ENCODE measurements at places on chromosomes 4 and X. TPM values are rescaled to one million over a fixed set of nuclear protein-coding genes. Genes with fewer than 3 reads are reported as not detected.

- H3K27ac ChIP-seq: no peak overlapping the region
- no peaks in the 10 kb centered on the region for H3K4me1 ChIP-seq
- no peak for DNase-seq
These were observed 68.4 kb downstream of the NSG1 start for GRCh38 chr4:4455210-4455865.

- H3K27ac ChIP-seq: no peak overlapping the region
- no peaks in the 10 kb centered on the region for H3K27me3 ChIP-seq
- H3K4me3 ChIP-seq: no peak overlapping the region
- no peaks in the 10 kb centered on the region for H3K4me1 ChIP-seq
- no peaks in the 10 kb centered on the region for H3K36me3 ChIP-seq
- no peak for DNase-seq
These were observed 288.4 kb downstream of the KLHL4 start for GRCh38 chrX:87805829-87806490.

ASB9 gene
- total RNA-seq: 0.33 TPM

GRCh38 chr4:38605181-38605752, 58.7 kb upstream of the KLF3 start:
- H3K4me3 ChIP-seq: no peak overlapping the region
- H3K27me3 ChIP-seq: peaks cover 5% of the 10 kb centered on the region
- H3K4me1 ChIP-seq: peaks cover 19% of the 10 kb centered on the region
- DNase-seq: no peak
- no peaks in the 10 kb centered on the region for H3K36me3 ChIP-seq

- no peaks in the 10 kb centered on the region for H3K4me1 ChIP-seq
- H3K4me3 ChIP-seq: no peak overlapping the region
- H3K27ac ChIP-seq: no peak overlapping the region
- DNase-seq: no peak
- no peaks in the 10 kb centered on the region for H3K27me3 ChIP-seq
- H3K36me3 ChIP-seq: no peaks in the 10 kb centered on the region
These were observed 620.7 kb downstream of the RPA4 start for GRCh38 chrX:97504431-97504830.

MAGEB2 gene
- total RNA-seq: not detected

- no peaks in the 10 kb centered on the region for H3K4me1 ChIP-seq
- no peak overlapping the region for H3K27ac ChIP-seq
- H3K4me3 ChIP-seq: no peak overlapping the region
- no peaks in the 10 kb centered on the region for H3K36me3 ChIP-seq
- no peak for DNase-seq
These were observed 53.6 kb upstream of the MSX1 start for GRCh38 chr4:4805887-4806286.

DNA sequence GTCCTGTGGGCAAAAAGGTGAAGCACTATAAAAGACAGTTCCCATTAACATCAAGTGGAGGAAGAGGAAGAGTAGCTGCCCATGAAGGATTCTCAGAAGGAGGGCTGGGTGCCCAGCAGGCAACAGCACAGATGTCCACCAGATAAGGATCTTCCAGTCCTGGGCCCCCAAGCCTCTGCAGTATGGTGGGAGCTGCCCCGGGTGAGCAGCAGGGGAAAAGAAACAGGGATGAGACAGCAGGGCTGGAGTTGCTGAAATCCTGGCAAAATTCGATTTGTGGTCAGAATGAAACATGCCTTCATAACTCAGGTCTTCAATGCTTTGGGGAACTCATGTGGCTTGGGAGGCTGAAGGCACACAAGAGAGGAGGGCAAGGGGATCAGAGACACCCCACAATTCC, 94.6 kb downstream of the RASL11B start:
- DNase-seq: no peak
- no peaks in the 10 kb centered on the region for H3K4me1 ChIP-seq
- no peak overlapping the region for H3K27ac ChIP-seq
- H3K27me3 ChIP-seq: no peaks in the 10 kb centered on the region

FATE1 gene
- not detected for total RNA-seq

RS1 gene
- total RNA-seq: not detected

DNA sequence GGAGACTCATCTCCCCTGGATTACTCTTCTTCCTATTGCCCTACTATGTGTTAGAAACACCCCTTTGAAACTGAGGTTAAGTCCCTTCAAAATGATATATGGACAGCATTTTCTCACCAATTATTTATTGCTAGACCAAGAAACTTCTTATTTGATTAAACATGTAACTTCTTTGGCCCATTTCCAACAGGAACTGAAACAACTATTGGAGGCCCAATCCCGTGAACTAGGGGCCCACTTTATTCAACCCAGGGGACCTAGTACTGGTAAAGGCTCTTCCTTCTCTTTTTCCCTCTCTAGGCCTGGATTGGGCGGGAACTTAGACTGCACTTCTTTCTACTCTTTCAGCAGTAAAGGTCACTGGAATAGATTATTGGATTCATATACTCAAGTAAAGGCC, 16.7 kb upstream of the COL25A1 start:
- H3K27me3 ChIP-seq: peaks cover 3% of the 10 kb centered on the region
- H3K36me3 ChIP-seq: no peaks in the 10 kb centered on the region
- no peak overlapping the region for H3K4me3 ChIP-seq
- no peak overlapping the region for H3K27ac ChIP-seq
- no peaks in the 10 kb centered on the region for H3K4me1 ChIP-seq

DNA sequence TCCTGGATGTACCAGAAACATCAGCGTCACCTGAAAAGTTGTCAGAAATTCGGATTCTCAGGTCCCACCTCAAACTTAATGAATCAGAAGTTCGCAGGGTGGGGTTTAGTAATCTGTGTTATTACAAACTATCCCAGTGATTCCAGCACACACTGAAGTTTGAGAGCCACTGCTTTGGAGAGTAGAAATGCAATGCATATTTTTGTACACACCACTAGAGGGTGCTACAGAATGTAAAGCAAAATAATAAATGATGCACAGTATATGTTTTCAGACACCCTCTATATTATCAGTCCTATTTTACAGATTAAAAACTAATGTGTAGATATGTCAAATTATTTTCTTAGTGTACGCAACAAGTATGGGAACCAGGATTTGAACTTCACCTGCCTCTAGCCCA, 2.4 kb upstream of the MORF4L2 start:
- peaks cover 4% of the 10 kb centered on the region for H3K4me1 ChIP-seq
- DNase-seq: peak; percentile 58
- H3K27ac ChIP-seq: no peak overlapping the region
- no peaks in the 10 kb centered on the region for H3K27me3 ChIP-seq

KDR gene
- not detected for total RNA-seq

HS3ST1 gene
- 0.23 TPM for total RNA-seq

SHROOM4 gene
- not detected for total RNA-seq

DNA sequence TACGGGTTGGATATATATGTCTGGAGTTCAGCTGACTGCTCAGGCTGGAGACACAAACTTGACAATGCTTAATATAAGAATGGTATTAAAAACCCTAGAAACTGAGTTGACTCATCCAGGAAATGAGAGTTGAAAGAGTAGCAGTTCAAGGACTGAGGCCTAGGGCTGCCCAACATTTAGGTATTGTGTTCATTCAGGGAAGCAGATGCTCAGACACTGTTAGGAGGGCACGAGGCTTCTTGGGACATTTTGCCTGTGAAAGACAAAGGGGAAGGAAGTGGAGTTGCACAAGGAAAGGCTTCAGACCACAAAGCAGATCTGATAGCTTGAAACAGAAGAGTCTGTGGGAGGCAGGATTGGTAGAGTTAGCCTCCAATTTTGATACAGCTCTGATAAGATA, 52.0 kb upstream of the HS3ST1 start:
- H3K27ac ChIP-seq: no peak overlapping the region
- H3K4me1 ChIP-seq: peaks cover 10% of the 10 kb centered on the region
- H3K4me3 ChIP-seq: no peak overlapping the region
- H3K36me3 ChIP-seq: peaks cover 2% of the 10 kb centered on the region
- peak; percentile 70 for DNase-seq

DNA sequence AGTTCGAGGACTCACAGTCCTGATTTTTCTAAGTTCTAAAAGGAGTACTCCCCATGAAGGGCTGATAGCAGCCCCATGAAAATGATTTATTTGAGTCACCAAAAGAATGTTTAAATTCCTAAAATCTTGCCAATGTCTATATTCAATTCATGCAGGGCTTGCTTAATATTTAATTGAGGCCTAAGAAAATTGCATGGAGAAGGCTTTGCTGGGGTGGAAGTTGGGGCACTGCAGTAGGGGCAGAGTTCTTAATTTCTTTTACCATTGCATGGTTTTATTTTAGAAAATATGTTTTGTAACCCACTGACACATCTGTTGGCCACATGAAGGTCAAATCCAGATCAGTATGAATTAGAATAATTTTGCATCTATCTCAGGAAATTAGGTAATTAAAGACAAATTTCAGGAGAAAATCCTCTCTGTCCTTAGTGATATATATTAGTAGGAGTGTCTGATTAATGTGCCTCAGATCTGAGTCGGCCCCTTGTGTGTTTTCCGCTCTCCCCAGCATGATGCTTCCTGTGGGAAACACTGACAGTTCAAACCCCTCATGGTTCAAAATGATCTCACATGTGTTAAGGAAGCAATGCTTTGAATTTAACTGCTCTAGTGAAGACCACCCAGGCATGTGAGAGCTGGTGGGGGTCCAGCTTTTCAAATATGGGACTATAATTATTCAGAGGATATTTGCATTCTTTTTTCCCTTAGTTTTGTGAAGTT, 54.0 kb upstream of the EGFL6 start:
- H3K27me3 ChIP-seq: no peaks in the 10 kb centered on the region
- H3K27ac ChIP-seq: no peak overlapping the region
- peaks cover 2% of the 10 kb centered on the region for H3K4me1 ChIP-seq
- DNase-seq: no peak

C4orf50 gene
- 0.16 TPM for total RNA-seq

- H3K36me3 ChIP-seq: no peaks in the 10 kb centered on the region
- H3K4me1 ChIP-seq: no peaks in the 10 kb centered on the region
- no peaks in the 10 kb centered on the region for H3K27me3 ChIP-seq
- H3K4me3 ChIP-seq: no peak overlapping the region
- DNase-seq: no peak
These were observed 388.1 kb upstream of the IGFBP7 start for GRCh38 chr4:57498251-57498650.

CT83 gene
- not detected for total RNA-seq

NDNF gene
- total RNA-seq: not detected

GRCh38 chrX:120372667-120373370, 10.9 kb downstream of the ATP1B4 start:
- no peak overlapping the region for H3K4me3 ChIP-seq
- no peaks in the 10 kb centered on the region for H3K27me3 ChIP-seq
- no peak overlapping the region for H3K27ac ChIP-seq
- H3K4me1 ChIP-seq: no peaks in the 10 kb centered on the region

POF1B gene
- 0.07 TPM for total RNA-seq

GRCh38 chrX:20427173-20427770, 160.6 kb upstream of the RPS6KA3 start:
- no peak overlapping the region for H3K27ac ChIP-seq
- no peaks in the 10 kb centered on the region for H3K36me3 ChIP-seq
- peaks cover 4% of the 10 kb centered on the region for H3K4me1 ChIP-seq

DNA sequence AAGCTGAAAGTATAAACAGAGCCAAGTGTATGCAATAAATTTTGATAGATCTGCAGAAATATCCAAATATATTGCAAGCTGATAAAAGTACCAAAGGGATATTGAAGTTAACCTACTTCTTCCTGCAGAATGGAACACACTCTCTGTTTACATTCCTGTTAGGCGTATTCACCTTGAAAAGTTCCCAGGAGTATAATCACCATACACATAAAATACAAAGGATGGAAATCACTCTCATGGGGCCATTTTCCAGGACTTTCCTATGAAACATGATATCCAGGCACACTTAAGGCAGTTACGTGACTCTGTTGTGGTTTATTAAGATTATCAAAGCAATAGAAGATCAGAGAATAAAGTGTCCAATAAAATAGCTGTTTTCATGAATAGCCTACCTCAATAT, 1142.3 kb downstream of the NLGN4X start:
- no peak overlapping the region for H3K27ac ChIP-seq
- H3K4me3 ChIP-seq: no peak overlapping the region
- H3K27me3 ChIP-seq: no peaks in the 10 kb centered on the region
- H3K36me3 ChIP-seq: no peaks in the 10 kb centered on the region
- no peaks in the 10 kb centered on the region for H3K4me1 ChIP-seq
- no peak for DNase-seq

ADGRG2 gene
- total RNA-seq: not detected

GABRQ gene
- not detected for total RNA-seq
